Keratinocyte (primary cell): ENCODE measurements at places on chromosomes 5 and 9.
A peak's percentile ranks its signal among the peaks of the same experiment; 100 is the strongest.

GRCh38 chr9:135443797-135444425, 35.7 kb upstream of the PPP1R26 start:
- DNase-seq, result no peak

DNA sequence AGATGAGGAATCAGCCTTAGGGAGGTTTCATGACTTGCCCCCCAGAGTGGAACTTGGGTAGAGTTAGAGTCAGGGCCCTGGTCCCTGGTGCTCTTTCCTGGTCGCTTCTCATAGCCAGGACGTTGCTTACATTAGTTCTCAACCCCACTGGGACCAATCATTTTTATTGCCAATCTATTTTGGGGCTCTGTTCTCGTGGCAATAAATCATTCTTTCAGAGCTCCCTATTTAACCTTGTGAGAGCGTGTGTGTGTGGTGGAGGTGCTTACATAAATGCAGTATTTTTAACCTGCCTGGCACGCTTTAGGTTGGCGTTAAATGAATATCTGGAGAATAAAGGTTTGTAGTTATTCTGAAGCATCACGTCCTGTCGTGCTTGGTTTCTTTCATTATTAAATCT, 4.1 kb downstream of the TRIO start:
- no peak for DNase-seq

GRCh38 chr9:110153431-110153830, 54.5 kb downstream of the C9orf152 start:
- no peak for DNase-seq

DNA sequence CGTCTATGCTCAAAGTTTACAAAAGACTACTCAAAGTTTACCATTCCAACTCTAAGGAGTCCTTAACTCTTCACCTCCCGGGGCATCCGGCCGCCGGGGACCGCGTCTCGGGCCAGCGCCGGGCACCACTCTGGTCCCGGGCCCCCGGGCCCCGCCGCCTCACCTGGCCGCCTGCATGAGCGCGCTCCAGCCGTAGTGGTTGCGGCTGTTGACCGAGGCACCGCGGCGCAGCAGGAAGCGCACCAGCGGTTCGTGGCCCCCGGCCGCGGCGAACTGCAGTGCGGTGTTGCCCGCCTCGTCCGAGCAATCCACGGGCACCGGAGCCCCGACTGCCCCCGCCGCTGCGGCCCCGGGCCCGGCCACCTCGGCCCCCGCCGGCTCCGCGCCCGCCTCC, 388 bp downstream of the ANKS6 start:
- no peak for DNase-seq

DNA sequence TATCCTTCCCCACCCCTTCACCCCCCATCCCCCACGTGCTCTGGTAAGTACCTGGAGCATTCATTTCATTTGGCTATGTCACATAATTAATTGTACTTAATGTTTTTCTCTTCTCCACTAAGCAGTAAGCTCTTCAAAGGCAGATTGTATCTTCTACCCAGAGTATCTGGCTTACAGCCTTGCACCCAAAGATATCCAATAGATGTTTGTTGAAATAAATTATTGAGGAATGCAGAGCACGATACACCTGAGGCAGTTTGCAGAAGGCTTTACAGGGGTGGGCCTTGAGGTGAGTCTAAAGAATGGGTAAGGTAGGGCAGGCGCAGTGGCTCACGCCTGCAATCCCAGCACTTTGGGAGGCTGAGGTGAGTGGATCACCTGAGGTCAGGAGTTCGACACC, 2.5 kb upstream of the SOWAHA start:
- no peak for DNase-seq

DNA sequence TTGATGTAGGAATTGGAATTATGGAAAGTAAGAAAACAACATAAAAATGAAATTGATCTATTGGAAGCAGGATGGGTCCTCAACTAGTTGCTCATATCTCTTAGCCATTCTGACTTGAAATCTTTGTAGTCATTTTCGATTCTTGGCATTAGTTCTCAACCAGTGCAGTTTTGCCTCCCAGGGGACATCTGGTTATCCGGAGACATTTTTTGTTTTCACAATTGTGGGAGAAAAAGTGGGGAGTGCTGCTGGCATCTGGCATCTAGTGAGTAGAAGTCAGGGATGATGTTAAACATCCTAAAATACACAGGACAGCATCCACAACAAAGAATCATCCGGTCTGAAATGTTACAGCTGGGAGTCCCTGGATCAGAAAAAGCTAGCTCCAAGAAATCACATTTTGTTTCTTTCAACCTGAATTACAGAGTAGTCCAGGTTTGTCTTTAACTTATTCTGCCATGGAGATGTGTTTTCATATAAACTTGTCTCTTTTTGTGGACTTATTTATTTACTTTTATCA, 74.9 kb downstream of the FBXL7 start:
- no peak for DNase-seq

DNA sequence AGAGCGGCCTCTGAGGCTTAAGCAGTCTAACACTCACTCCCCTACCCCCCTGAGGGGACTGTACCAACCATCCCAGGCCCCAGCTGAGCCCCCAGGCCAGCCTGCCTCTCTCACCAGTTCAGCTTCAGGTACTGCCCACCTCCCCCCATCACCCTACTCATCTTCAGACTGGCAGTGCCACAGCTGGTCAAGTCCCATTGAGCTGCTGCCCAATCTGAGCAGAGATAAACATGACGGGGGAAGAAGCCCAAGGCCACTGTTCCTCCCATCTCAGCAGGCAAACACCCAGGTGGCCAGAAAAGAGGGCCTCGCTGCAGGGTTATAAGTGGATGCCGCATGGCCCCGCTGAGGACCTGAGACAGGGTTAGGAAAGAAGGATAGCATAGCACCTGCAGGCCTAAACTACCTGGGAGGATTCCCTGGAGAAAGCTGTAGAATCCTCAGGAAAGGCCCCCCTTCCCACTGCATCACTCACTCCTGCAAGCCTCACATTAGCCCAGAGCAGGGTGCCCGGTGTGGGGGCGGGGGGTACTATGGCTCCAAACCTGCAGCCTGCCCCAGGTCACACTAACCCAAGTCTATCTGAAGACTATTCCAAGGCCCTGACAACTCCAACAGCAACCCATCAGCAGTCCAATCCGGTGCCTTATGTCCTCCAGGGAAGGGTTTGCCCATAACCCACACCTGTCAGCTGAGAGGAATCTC, 3.6 kb downstream of the B4GALT1 start:
- no peak for DNase-seq

GRCh38 chr9:91489361-91489899, 65.8 kb upstream of the NFIL3 start:
- no peak for DNase-seq

DNA sequence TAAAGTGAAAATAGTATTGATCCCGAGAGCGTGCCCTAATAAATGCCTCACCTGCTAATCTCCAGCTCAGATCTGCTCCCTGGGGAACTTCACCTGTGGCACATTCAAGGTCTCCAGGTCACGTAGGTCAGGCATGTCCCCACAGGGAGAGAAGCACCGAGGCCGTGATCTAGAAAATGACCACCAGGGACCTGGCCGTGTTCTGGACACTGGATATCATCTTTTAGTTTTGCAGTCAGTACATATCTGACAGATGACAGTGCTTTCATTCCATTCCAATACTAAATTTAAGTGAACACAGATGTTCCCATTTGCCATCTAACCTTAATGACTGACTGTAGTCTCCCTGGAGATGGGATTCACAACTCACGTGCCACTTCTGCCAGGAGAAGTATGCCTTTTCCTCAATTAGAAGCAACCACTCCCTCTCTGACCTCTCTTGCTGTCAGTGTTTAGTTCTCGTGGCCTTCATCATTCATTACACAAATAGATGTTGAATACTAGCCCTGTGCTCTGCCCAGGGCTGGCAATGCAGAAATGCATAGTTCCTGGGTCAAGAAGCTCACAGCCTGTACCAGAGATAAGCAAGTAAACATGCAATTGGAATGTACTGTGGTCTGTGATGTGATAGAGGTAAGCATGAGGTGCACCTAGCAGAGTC, 276.5 kb downstream of the NTRK2 start:
- DNase-seq, result no peak

DNA sequence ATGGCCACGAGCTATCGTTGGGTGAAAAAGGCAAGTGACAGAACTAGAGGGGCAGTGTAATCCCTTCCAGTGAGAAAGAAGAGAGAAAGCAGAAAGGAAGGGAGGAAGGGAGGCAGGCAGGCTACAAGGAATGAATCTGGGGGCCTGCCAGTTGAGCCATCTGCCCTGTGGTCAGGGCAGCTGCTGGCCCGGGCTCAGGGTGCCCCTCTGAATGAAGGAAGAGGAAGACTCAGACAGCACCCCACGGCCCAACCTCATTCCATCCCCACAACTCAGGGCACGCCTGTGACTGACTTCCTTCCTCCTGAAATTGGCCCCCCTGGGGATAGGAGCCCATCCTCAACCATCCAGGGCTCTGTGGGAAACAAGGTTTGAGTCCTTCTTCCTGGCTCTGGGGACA, 20.3 kb upstream of the FLT4 start:
- DNase-seq, result no peak

DNA sequence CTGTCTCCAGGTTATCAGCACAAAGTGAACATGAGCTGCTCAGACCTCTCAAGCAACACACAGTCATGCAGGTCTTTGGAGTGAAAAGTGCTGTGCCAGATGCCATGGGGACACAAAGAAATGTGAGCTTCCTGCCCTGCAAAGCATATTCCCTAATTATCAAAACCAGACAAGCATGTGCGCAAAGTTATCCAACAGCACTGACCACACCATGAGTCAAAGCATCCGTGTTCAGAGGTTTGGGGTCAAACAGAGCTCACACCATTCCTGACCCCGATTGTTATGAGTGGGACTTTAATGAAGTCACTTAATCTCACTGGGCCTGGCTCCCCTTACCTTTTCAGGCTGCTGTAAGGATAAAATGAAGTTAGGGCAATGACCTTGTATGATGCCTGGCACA, 138.5 kb downstream of the SLIT3 start:
- no peak for DNase-seq

GRCh38 chr9:93819905-93820304, 135.2 kb downstream of the BARX1 start:
- DNase-seq, result no peak

DNA sequence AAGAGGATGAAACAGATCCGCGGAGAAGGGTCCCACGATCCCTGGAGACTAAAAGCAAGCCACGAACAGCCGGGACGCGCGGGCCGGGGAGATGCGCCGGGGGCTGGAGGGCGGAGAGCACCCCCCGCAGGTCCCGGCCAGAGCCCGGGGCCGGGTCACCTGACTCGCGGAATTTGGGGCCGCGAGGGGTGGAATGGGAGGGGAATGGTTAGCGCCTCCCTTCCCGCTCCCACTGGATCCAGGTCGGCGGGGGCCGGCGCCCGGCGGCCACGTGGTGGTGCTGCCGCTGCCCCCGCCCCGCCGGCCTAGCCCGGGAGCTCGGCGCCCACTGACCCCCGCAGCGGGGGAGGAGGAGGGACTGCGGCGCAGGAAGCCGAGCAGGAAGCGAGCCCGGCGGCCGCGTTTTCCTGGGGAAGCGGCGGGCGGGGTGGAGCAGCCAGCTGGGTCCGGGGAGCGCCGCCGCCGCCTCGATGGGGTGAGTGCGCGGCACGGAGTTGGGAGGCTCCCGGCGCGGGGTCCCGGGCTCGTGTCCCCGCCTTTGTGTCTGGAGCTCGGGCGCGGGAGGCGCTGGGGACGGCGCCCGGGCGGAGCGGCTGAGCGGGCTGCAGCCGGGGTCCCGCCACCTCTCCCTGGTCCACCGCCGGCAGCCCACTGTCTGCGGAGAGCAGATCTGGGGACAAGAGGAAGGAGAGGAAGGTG, at the start of gene RAI14:
RAI14 (plus strand) TSS at position 328 of the 699 bp plus-strand sequence. CDS start 30,592 bp downstream, outside the sequence.
- no peak for DNase-seq

DNA sequence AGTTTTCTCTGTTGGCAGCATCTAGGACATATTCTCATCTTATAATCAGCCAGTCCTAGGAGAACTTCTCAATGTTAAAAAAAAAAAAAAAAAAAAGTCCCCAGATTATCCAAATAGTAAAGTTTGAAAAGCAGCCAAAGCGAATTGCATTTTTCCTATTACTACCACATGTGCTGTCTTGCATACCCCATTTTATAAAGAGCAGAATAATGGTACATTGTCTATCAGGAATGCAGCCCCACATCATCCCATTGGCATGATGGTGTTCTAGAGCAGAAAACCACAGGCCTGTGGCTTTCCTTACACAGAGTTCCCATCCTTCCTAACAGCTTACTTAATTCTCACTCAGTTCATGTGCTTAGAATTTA, 381.6 kb downstream of the TMEM38B start:
- peak; percentile 65 for DNase-seq

DNA sequence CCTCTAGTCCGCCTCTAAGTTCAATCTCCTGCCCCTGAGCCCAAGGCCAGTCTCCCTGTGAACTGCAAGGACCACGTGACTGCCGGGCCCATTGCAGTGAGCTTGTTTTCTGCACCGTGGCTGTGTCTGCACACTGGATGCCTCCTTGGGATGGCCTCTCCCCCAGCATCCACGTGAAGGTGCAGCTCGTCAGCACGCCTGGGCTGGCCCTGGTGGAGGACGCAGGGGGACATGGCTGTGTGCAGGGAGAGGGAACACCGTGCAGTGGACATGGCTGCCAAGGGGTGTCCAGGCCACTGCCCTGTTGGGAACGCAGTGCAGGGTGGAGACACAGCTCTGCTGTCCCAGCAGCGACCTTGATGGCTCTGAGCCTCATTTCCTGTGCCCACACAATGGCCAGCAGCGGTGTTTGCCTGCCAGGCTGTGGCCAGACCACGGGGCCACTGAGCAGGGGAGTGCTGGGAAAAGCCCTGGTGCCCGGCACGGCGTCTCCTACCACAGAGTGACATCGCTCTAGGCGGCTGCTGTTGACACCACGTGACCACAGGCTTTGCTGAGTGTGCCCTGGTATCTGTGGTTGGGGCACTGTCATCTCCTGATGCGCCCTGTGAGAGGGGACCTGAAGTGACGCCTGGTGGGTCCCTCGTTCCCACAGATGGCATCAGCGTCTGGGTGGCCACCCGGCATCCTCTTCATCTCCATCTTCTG, 26.9 kb upstream of the EXOC3 start:
- no peak for DNase-seq

DNA sequence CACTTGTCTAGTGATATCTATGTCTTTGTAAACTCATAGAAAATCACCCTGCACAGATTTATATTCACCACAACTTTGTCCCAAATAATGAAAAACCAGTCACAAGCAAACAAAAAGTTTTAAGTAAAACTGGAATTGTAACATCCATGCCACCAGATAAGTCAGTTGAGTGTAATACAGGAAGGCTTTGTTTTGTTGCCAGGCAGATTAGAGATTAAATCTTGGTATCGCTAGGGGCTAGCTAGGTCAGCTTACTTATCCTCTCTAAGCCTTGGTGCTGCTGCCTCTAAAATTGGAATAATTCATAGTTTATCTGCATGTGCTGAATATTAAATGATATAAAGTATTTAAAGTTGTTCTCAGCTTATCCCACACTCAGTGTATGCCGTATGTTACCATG, 1062.5 kb downstream of the CDH9 start:
- no peak for DNase-seq

GRCh38 chr5:72238712-72239445, 81.2 kb downstream of the MRPS27 start:
- no peak for DNase-seq

GRCh38 chr5:168219515-168220410, 71.7 kb upstream of the WWC1 start:
- peak; percentile 59 for DNase-seq
